ENCODE measurements at places on chromosomes 3 and 15.
A peak's percentile ranks its signal among the peaks of the same experiment; 100 is the strongest.

GRCh38 chr3:89577637-89578530 is 470.5 kb downstream of the EPHA3 start:
- no peak overlapping the region for H3K4me3 ChIP-seq
- no peak overlapping the region for H3K27ac ChIP-seq
- no peaks in the 10 kb centered on the region for H3K4me1 ChIP-seq
- no peaks in the 10 kb centered on the region for H3K27me3 ChIP-seq
- H3K36me3 ChIP-seq = no peaks in the 10 kb centered on the region

- no peak for DNase-seq
- H3K27me3 ChIP-seq = no peaks in the 10 kb centered on the region
- no peaks in the 10 kb centered on the region for H3K4me1 ChIP-seq
- H3K27ac ChIP-seq = no peak overlapping the region
- H3K4me3 ChIP-seq = no peak overlapping the region
These were observed 822.4 kb downstream of the VGLL3 start for GRCh38 chr3:86168512-86168911.

DNA sequence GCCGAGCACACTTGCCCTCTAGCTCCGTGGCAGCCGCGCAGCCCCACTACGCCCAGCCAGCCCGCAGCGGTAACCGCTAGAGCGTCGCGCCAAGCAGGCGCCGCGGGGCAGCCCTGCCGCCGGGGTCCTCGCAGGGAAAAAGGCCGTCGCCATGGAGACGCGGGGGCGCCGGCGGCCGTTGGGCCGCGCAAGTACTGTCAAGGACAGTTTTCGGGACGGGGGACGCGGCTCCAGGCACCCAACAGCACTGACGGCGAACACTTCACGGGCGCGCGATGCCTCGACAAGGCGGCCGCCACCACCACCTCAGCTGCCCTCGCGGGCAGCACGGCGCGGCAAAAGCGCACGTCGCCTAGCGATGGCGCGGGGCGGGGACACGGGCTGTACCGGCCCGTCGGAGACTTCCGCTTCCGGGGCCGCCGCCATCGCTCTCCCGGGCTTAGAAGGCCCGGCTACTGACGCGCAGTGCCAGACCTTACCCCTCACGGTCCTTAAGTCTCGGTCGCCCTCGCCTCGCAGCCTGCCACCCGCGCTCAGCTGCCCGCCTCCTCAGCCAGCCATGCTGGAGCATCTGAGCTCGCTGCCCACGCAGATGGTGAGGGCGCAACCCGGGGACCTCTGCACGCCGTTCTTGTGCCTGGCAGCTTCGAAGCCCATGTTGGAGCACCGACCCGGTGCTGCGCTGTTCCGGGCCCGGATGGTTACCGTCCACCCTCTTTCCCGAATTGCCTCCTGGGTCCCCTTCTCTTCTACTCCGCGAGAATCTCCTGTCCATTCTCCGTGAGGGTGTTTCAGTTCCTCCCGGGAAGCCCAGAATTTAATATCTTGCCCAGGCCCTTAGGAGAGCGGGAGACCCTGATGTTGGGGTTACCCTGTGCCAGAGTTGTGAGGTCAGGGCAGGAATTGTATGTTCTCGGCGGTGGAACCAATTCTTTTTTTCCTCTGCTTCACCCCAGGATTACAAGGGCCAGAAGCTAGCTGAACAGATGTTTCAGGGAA is at the start of the genes GLT8D1 and SPCS1:
Gene GLT8D1, minus strand, starts transcription at position 104 of the 999 bp plus-strand sequence. CDS start 5,331 bp downstream, outside the sequence.
Gene SPCS1, plus strand, starts transcription at position 419 of the 999 bp plus-strand sequence. Its CDS starts 141 bp downstream, at position 560.
- peak within 1 kb of the TSS; percentile 83 for H3K4me3 ChIP-seq
- peak within 1 kb of the TSS; percentile 78 for H3K27ac ChIP-seq
- peak; percentile 78 for DNase-seq
- H3K36me3 ChIP-seq = peaks cover 19% of the 10 kb centered on the region

GRCh38 chr15:46732060-46732459 is 985.2 kb upstream of the SEMA6D start:
- no peak overlapping the region for H3K4me3 ChIP-seq
- no peaks in the 10 kb centered on the region for H3K4me1 ChIP-seq
- no peak overlapping the region for H3K27ac ChIP-seq
- H3K27me3 ChIP-seq = no peaks in the 10 kb centered on the region
- H3K36me3 ChIP-seq = no peaks in the 10 kb centered on the region
- no peak for DNase-seq

DNA sequence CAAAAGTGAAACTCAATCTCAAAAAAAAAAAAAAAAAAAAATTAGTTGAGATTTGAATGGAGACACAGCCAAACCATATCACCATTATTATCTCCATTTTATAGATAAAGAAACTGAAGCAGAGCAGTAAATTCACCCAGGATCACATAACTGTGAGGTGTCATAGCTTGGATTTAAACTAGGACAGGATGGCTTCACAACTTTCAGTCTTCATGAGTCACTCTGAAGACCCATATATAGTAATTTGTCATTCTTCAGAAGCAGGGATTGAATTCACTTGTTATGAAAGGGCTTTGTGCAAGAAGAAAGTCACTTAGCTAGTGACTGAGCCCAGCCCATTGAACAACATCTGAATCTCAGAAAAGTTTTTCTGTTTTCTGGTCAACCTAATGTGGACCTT is 60.5 kb upstream of the LRIG1 start:
- H3K27ac ChIP-seq = no peak overlapping the region
- no peaks in the 10 kb centered on the region for H3K4me1 ChIP-seq
- H3K4me3 ChIP-seq = no peak overlapping the region
- DNase-seq = no peak
- H3K36me3 ChIP-seq = no peaks in the 10 kb centered on the region
- no peaks in the 10 kb centered on the region for H3K27me3 ChIP-seq

DNA sequence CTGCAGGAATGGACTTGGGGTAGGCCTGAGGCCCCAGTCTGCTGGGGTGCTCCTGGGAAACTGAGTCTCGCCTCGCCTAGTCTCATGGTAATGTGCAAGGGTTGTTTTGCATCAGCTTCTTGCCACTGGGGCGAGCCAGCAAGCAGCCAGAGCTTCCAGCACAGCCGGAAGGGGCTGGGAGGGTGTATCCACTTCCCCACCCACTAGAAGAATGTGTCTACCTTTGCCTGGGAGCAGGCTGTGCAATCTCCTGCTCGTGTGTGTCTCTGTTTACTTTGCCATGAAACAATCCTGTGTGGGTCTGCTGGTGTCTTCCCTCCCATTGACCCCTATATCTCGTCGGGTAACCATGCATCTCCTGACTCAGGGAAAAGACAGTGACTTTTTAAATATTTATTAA is 21.8 kb upstream of the ERICH6 start:
- H3K4me3 ChIP-seq = no peak overlapping the region
- no peak overlapping the region for H3K27ac ChIP-seq
- no peaks in the 10 kb centered on the region for H3K36me3 ChIP-seq
- peak; percentile 37 for DNase-seq

DNA sequence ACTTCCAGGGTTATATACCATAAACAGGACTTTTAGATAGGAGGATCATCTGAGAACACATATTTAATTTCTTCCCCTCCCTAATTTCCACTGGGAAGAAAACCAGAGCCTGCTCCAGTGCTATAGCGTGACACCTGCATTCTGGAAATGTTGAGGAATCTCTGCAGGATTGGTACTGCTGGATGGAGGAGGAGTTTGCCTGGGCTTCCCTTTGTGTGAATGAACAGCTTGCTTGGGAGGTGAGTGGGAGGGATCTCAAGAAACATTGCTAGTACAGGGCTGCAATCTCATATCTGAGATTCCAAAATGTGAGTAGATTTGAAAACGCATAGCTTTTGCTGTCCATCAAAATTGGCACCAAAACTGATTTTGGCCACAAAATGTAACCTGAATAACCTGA is 295.9 kb upstream of the RGMA start:
- no peaks in the 10 kb centered on the region for H3K27me3 ChIP-seq
- no peak for DNase-seq
- no peak overlapping the region for H3K4me3 ChIP-seq

DNA sequence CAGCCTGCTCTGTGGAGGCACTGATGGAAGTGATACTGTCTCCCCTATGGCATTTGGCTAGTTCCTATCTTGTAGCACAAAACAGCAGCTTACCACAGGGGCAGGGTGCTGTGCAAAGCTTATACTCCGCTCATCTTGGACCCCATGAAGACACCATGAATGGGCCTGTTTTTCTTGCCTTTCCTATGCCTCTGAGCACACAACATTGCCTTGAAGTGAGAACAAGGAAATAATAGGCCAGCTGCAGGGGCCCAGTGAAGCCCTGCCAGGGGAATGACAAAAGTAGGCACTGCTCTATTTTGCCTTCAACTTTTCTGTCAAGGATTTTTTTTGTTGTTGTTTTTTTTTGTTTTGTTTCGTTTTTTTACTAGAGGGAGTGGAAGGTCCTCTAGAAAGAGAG is 110.3 kb downstream of the PDE8A start:
- no peak overlapping the region for H3K4me3 ChIP-seq
- H3K27ac ChIP-seq = no peak overlapping the region
- H3K27me3 ChIP-seq = no peaks in the 10 kb centered on the region
- peaks cover 3% of the 10 kb centered on the region for H3K4me1 ChIP-seq
- H3K36me3 ChIP-seq = peaks cover 57% of the 10 kb centered on the region

- H3K27ac ChIP-seq = no peak overlapping the region
- DNase-seq = no peak
- no peaks in the 10 kb centered on the region for H3K27me3 ChIP-seq
- no peaks in the 10 kb centered on the region for H3K4me1 ChIP-seq
- no peak overlapping the region for H3K4me3 ChIP-seq
These were observed 91.7 kb upstream of the MITF start for GRCh38 chr3:69647511-69648110.

DNA sequence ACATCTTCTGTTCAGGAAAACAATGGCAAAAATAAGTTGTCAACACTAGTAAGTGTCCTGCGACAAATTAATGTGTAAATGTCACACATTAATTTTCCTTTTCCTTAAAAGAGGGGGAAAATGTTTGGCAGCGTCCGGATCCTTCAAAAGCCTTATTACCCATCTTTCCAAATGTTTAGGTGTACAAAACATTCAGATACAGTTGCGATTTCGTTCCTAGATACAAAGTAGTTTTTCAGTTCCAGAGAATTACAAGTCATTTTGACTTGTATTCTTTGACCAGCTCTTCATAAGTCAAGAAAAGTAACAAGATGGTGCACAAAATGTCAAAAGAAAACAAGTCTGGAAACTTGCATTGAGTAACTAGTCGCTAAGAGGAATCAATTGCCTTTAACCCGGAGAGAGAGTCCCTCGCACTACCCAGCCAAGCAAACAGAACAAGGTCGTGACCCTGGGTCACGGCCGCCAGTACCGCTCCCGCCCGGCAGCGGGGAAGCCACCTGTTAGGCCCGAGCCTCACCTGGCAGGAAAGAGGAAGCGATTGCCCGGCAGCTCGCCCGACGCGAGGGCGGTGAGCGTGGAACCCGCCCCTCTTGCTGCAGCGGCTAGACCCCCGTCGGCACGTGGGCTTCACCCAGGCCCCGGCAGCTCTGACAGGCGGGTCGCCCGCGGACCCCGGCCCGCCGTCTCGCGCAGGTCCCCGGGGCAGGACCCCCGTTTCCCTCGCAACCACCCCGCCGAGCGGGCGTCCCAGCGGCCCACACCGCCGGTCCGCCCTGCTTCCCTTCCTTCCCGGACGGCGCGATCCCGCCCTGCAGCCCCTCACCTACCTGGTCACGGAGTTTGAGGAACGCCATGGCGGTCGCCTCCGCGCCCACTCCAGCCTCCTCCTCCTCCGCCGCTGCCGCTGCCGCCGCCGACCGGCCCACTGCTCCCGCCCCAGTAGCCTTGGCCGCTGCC is 61.0 kb upstream of the ANKRD28 start:
- peak overlapping the region; percentile 80 for H3K27ac ChIP-seq
- H3K27me3 ChIP-seq = no peaks in the 10 kb centered on the region
- DNase-seq = peak; percentile 84
- peaks cover 10% of the 10 kb centered on the region for H3K4me1 ChIP-seq

- peaks cover 31% of the 10 kb centered on the region for H3K36me3 ChIP-seq
- H3K27me3 ChIP-seq = no peaks in the 10 kb centered on the region
- no peak overlapping the region for H3K27ac ChIP-seq
- H3K4me3 ChIP-seq = no peak overlapping the region
- no peak for DNase-seq
These were observed 19.5 kb upstream of the MUC20 start for GRCh38 chr3:195701042-195701915.

GRCh38 chr3:87167628-87168456 is 59.3 kb upstream of the CHMP2B start:
- H3K36me3 ChIP-seq = no peaks in the 10 kb centered on the region
- no peaks in the 10 kb centered on the region for H3K27me3 ChIP-seq
- no peak overlapping the region for H3K27ac ChIP-seq
- DNase-seq = peak; percentile 42
- no peaks in the 10 kb centered on the region for H3K4me1 ChIP-seq

- no peak for DNase-seq
- peaks cover 7% of the 10 kb centered on the region for H3K27me3 ChIP-seq
- no peaks in the 10 kb centered on the region for H3K36me3 ChIP-seq
- no peak overlapping the region for H3K4me3 ChIP-seq
- H3K4me1 ChIP-seq = no peaks in the 10 kb centered on the region
- no peak overlapping the region for H3K27ac ChIP-seq
These were observed 72.4 kb upstream of the FOXB1 start for GRCh38 chr15:59931646-59932261.

- no peak for DNase-seq
- no peak within 1 kb of the TSS for H3K27ac ChIP-seq
- peaks cover 5% of the 10 kb centered on the region for H3K4me1 ChIP-seq
- H3K4me3 ChIP-seq = no peak within 1 kb of the TSS
These were observed at the start of gene GALNT15 for GRCh38 chr3:16174389-16174788. TSS of gene GALNT15 (plus strand) at chr3:16174680. CDS start at chr3:16175152, 472 bp downstream.

Measured in K562 (cell line).